ENCODE measurements at places on chromosomes 12 and 14.

GRCh38 chr12:132222096-132222807 is 78.0 kb downstream of the NOC4L start:
- peaks cover 62% of the 10 kb centered on the region for H3K27me3 ChIP-seq
- no peaks in the 10 kb centered on the region for H3K36me3 ChIP-seq
- H3K27ac ChIP-seq = no peak overlapping the region
- H3K4me3 ChIP-seq = no peak overlapping the region
- peaks cover 10% of the 10 kb centered on the region for H3K4me1 ChIP-seq

- H3K27ac ChIP-seq = no peak within 1 kb of the TSS
- no peak for DNase-seq
- H3K36me3 ChIP-seq = no peaks in the 10 kb centered on the region
- H3K4me1 ChIP-seq = peaks cover 7% of the 10 kb centered on the region
Measured at GRCh38 chr14:67487937-67488893, at the start of gene TMEM229B. Gene TMEM229B, minus strand, starts transcription at chr14:67488721. Its CDS starts 14,798 bp downstream, at chr14:67473923.

GRCh38 chr14:32898876-32899275 is 39.8 kb upstream of the NPAS3 start:
- H3K27me3 ChIP-seq = peaks cover 2% of the 10 kb centered on the region
- no peaks in the 10 kb centered on the region for H3K36me3 ChIP-seq
- no peak overlapping the region for H3K27ac ChIP-seq
- no peak for DNase-seq

- H3K4me1 ChIP-seq = peaks cover 75% of the 10 kb centered on the region
- peak; percentile 93 for DNase-seq
- no peaks in the 10 kb centered on the region for H3K27me3 ChIP-seq
- peak overlapping the region; percentile 96 for H3K27ac ChIP-seq
- no peak overlapping the region for H3K4me3 ChIP-seq
Measured at GRCh38 chr14:55107766-55108554, 21.1 kb upstream of the LGALS3 start.

DNA sequence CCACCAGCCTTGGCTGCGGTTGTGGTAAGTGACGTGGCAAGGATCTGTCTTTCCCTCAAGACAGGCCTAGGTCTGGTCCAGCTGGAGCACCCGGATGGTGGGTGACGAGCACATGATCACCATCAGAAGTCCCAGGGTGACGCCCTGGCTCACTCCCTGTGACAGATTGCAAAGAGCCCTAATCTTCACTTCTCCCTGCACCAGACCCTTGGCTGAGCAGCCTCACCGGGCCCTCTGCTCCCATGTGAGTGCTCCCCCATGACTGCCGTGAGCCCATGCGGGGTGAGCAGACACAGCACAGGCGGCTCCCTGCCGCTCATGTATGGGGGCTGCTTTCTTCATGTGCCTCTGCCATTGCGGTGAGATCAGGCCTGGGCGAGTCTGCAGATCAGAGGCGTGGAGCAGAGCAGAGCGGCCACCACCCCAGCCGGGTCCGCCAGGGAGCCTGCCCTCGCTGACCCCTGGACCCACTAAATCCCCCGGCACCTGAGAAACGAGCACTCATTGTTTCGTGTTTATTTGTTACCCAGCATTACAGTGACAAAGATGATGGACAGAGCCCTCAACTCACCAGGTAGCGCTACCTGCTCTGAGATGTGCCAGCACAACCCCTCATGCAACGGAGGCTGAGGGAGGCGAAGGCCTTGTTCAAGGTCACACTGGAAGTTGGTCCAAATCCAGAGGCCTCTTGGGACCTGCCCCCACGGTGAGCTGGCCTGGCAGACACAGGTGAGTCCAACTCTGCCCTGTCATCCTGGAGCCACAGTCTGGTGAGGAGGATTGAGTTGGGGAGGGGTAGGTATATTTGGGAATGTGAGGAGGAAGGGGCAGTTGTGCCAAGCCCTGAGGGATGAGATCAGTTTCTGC is 9.3 kb upstream of the DIO3 start:
- no peak overlapping the region for H3K4me3 ChIP-seq
- H3K27me3 ChIP-seq = peaks cover 37% of the 10 kb centered on the region
- peaks cover 10% of the 10 kb centered on the region for H3K4me1 ChIP-seq
- no peaks in the 10 kb centered on the region for H3K36me3 ChIP-seq
- no peak for DNase-seq
- no peak overlapping the region for H3K27ac ChIP-seq

- H3K4me3 ChIP-seq = no peak overlapping the region
- DNase-seq = no peak
- peaks cover 3% of the 10 kb centered on the region for H3K4me1 ChIP-seq
- H3K27ac ChIP-seq = no peak overlapping the region
Measured at GRCh38 chr12:89575374-89575773, 49.5 kb upstream of the POC1B start.

GRCh38 chr14:47302121-47302520 is 373.3 kb downstream of the MDGA2 start:
- H3K27me3 ChIP-seq = no peaks in the 10 kb centered on the region
- no peaks in the 10 kb centered on the region for H3K36me3 ChIP-seq
- no peak for DNase-seq
- no peak overlapping the region for H3K27ac ChIP-seq
- no peak overlapping the region for H3K4me3 ChIP-seq

GRCh38 chr14:24816011-24816928 is 182.3 kb upstream of the GZMB start:
- peaks cover 12% of the 10 kb centered on the region for H3K4me1 ChIP-seq
- H3K27me3 ChIP-seq = no peaks in the 10 kb centered on the region
- no peaks in the 10 kb centered on the region for H3K36me3 ChIP-seq
- no peak for DNase-seq

DNA sequence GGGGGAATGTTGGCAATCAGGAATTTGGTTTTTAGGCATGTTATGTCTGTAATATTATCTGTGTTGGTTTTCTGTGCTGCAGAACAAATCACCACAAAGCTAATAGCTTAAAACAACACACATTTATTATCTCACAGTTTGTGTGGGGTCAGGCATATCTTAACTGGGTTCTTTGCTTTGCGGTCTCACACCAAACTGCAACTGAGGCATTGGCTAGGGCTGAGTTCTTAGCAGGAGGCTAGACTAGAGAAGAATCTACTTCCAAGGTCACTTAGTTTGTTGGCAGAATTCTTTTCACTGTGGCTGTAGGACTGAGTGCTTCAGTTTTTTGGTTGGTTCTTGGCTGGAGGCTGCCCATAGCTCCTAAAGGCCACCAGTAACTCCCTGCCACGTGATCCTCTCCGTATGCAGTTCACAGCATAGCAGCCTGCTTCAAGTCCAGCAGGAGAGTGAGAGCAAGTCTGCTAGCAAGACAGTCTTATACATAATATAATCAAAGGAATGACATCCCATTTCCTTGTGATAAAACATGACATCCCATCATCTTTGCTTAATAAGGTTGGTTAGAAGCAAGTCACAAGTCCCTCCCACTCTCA is 21.6 kb downstream of the ATF1 start:
- DNase-seq = no peak
- no peaks in the 10 kb centered on the region for H3K27me3 ChIP-seq
- peaks cover 9% of the 10 kb centered on the region for H3K4me1 ChIP-seq
- peaks cover 17% of the 10 kb centered on the region for H3K36me3 ChIP-seq
- no peak overlapping the region for H3K4me3 ChIP-seq

GRCh38 chr14:62745496-62745895 is 299.8 kb downstream of the KCNH5 start:
- H3K36me3 ChIP-seq = no peaks in the 10 kb centered on the region
- no peak overlapping the region for H3K27ac ChIP-seq
- H3K4me3 ChIP-seq = no peak overlapping the region
- H3K4me1 ChIP-seq = no peaks in the 10 kb centered on the region
- DNase-seq = no peak

GRCh38 chr12:109029411-109029810 is 8.5 kb upstream of the SVOP start:
- H3K4me3 ChIP-seq = no peak overlapping the region
- no peaks in the 10 kb centered on the region for H3K36me3 ChIP-seq
- DNase-seq = no peak
- H3K27me3 ChIP-seq = no peaks in the 10 kb centered on the region

GRCh38 chr14:21913759-21914158 is 240.1 kb upstream of the OR4E1 start:
- no peak overlapping the region for H3K4me3 ChIP-seq
- H3K27me3 ChIP-seq = no peaks in the 10 kb centered on the region
- DNase-seq = no peak
- no peaks in the 10 kb centered on the region for H3K36me3 ChIP-seq
- H3K27ac ChIP-seq = no peak overlapping the region

DNA sequence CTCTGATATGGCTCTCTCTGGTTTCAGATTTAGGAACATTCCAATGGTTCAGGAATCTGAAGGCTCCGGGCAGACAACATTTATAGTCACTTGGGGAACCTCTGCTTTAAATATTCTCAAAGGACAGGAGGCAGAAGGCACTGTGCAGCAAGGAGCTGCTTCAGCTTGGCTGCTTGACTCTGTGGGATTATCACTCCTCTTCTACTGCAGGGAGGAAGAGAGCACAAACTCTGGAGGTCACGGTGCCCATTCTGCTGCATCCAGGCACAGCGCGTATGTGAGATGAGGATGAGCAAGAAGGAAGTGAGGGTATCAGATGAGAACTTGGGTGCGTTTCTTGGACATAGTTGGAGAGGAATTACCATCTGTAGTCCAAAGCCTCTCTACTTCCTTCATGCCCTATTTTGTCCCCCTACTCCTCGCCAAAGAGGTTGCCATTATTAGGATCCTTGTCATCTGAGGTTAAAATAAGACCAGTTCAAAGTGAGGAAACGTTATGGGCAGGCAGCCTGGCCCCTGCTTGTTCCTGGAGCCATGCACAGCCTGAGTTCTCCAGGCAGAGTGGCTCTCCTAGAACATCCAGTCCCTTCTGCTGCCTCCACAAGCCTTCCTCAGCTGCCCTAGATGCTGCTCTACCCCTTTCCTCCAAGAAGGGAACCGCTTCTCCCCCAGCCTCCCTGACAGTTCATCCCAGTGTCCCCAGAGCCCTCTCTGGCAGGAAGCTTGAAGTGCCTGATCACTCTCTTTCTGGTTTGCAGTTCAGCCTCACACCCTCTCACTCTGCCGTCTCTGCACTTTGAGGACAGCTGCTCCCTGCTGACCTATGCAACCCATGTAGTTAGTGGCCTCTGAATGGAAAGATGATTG is 12.5 kb downstream of the FGF6 start:
- no peak overlapping the region for H3K27ac ChIP-seq
- H3K27me3 ChIP-seq = peaks cover 21% of the 10 kb centered on the region
- H3K36me3 ChIP-seq = no peaks in the 10 kb centered on the region
- H3K4me3 ChIP-seq = no peak overlapping the region
- no peak for DNase-seq

DNA sequence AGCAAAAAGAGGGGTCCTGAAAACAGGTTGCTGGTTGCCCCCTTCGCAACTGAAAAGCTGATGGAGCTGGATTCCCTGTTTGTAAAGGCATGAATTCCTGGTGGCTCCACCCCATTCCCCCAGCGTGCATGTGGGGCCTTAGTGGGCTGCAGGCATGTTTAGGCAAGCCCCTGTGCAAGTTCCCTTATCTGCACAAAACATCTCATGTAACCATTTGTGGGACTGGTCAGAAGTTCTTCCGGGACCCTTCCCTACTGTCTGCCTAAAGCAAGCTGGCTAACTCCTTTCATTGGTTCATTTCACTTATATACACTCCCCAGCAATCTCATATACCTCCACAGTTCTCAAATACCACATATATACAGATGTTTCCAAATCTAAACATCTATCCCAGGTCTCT is 24.0 kb upstream of the HIGD1C start:
- no peak overlapping the region for H3K27ac ChIP-seq
- no peaks in the 10 kb centered on the region for H3K27me3 ChIP-seq
- no peak for DNase-seq
- peaks cover 29% of the 10 kb centered on the region for H3K36me3 ChIP-seq

GRCh38 chr14:51726166-51726899 is 74.6 kb downstream of the FRMD6 start:
- H3K27me3 ChIP-seq = no peaks in the 10 kb centered on the region
- H3K27ac ChIP-seq = no peak overlapping the region
- H3K36me3 ChIP-seq = peaks cover 66% of the 10 kb centered on the region
- H3K4me1 ChIP-seq = no peaks in the 10 kb centered on the region
- DNase-seq = no peak

GRCh38 chr12:71455028-71455737 is 15.6 kb downstream of the LGR5 start:
- H3K27me3 ChIP-seq = no peaks in the 10 kb centered on the region
- DNase-seq = no peak
- H3K27ac ChIP-seq = no peak overlapping the region
- H3K4me1 ChIP-seq = no peaks in the 10 kb centered on the region
- H3K4me3 ChIP-seq = no peak overlapping the region
- H3K36me3 ChIP-seq = no peaks in the 10 kb centered on the region

DNA sequence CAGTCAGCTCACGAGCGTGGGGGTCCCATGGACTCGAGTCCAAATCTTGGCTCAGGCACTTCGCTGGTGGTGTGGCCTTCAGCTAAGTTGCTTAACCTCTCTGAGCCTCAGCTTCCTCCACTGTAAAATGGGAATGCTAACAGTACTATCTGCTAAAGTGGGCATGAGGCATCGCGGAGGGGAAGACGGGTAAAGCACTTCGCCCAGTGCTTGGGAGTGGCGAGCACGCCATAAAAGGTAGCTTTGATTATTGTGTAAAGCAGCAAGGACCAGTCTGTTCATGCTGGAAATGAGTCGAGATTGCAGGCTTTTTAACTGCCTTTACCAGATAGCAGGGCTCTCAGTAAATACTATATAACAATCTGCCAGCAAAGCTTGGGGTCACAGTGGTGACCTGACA is 24.5 kb downstream of the HRK start:
- H3K27ac ChIP-seq = no peak overlapping the region
- no peaks in the 10 kb centered on the region for H3K36me3 ChIP-seq
- no peak for DNase-seq
- peaks cover 44% of the 10 kb centered on the region for H3K27me3 ChIP-seq

DNA sequence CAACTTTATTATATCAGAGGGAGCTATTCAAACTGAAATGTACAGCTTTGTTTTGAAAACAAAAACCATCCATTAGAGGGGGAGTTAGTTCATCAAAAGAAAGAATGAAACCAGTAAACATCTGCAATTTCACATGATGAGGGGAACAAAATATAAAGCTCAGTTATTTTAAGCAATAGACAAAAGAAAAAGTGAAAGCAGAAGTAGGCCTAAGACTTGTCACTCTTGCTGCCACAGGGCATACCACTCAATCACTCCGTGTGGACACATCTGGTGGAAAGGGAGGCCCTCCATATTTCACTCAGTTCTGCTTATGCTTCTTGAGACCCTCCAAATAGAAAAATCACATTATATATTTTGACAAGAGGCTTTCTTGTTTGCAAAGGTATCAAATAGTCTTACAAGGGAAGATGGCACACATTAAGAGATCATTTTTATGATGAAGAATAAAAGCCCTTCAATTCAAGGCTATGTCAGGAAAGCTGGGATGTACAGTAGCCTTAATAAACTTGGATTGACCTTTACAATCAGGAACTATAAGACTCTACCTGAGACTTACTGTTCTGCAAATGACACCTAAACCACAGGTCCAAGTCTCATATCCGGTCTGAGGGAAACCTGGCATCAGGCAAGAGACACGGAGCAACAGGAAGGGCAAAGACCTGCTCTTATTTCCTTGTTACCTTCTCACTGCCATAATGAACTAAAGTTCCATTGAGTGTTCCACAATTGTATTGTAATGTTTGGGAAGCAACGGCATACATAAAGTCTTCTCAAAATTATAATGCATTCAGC is 222.5 kb upstream of the GRIP1 start:
- no peak for DNase-seq
- no peaks in the 10 kb centered on the region for H3K36me3 ChIP-seq
- no peak overlapping the region for H3K4me3 ChIP-seq
- peaks cover 16% of the 10 kb centered on the region for H3K4me1 ChIP-seq
- no peak overlapping the region for H3K27ac ChIP-seq
